ENCODE measurements at places on chromosomes 2 and 18.

DNA sequence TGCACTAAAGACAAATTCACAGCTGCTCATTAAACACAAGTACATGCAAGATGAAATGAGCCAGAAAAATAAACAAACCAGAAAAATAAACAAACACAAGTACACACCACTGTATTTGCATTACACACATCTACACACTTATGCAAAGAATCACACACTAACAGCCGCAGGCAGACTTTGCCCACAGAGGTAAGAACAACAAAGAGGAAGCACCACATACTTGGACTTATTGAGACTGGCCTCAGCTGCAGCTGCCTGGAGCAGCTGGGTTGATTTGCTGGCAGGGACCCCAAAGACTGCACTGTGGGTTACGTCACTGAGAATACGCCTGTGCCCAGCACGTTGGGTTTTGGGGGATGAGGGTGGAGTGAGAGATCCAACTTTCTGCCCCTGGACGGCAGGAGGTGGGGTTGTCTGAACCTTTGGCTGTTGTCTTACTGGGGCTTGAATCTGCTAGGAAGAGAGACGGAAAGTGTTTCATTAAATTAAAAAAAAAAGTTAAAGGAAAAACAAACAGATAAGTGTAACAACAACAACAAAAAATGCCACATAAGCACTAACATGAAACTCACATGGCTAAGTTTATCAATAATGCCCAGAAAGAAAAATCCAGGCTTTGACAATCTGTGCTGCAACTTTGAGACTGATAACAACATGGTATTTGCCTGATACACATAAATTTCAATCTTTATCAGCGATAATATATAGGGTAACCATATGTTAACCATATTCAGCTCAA is 71.9 kb upstream of the NFU1 start:
- no peak for DNase-seq

GRCh38 chr2:213766465-213766901 is 482.2 kb downstream of the SPAG16 start:
- no peak for DNase-seq

GRCh38 chr2:150612957-150613710 is 125.7 kb upstream of the RND3 start:
- DNase-seq: no peak

DNA sequence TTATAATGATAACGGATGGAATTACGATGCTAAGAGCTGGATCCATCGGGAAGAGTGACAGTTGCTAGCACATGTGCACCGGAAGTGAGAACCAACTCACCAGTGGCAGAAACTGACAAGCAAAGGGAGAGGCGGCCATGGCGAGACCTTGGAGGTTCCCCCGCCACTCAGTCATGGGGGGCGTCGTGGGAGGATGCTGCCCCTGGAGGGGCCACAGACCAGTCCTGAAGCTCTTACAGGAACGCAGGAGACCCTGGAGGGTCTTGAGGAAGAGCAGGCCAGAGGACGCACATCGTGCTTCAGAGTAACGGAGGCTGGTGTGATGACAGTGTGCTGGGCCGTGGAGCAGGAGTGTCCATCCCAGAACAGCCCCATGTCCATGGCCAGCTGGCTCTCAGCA is 53.1 kb upstream of the KCNG2 start:
- no peak for DNase-seq

GRCh38 chr2:109180786-109181185 is 51.8 kb downstream of the SH3RF3 start:
- no peak for DNase-seq

Measured in substantia nigra (tissue), 51 donors.